ENCODE measurements at places on chromosomes 16 and 17.

DNA sequence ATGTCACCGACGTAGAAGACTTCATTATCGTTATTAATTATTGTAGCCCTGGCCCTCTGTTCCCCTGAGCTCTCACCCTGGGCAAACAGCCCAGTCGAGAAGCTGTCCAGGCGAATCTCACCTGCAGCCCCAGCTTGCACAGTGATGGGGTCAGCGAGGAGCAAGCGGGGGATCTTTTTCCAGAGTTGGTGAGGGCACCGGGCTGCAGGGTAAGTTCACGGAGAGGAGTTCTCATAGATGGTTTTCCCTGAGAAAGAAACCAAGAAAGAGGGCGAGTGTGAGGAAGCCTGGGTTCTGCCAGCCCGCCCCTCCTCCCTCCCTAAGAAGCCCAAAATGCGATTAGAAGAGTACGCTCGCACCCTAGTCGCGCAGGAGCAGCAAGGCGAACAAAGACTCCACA is 436 bp downstream of the SPAG5 start:
- DNase-seq, result no peak

GRCh38 chr17:28369684-28370034 is 448 bp downstream of the VTN start:
- no peak for DNase-seq

DNA sequence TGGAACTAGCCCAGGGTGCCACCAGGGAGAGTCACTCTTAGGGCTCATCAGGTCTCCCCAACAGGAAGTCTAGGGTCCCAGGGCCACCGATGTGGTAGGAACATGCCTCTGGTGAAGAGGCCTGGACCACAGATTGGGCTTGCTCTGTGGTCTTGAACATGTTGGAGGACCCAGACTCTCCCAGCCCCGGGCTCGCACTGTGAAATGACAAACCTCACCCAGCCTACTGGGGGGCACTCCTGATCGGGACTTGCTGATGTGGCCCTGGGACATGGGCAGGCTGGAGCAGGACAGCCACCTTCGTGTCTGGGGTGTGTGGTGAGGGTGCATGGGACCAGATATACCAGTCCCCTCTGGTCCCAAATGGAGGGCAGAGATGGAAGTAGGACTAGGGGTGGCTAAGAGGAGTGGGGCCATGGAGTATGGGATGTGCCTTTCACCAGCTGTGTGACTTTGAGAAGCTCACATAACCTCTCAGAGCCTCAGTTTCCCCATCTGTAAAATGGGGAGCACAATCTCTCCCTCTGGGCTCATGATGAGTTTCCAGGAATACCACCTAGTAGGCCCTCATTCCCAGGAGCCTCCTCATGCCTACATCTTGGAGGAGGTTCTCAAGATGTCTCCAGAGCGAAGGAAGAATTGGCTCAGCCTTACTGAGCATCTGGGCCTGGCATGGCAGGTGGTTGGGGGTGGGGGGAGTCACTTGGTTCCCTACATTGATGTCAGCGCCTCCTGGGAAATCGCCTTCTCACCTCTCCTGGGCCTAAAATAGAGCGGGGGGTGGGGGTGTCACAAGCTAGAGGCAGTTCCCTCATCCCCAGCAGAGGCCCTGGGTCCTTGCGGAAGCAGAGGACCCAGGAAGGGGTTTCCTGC is 1.5 kb upstream of the ADAM11 start:
- DNase-seq, result no peak

GRCh38 chr16:88365244-88365865 is 17.4 kb upstream of the ZNF469 start:
- no peak for DNase-seq

DNA sequence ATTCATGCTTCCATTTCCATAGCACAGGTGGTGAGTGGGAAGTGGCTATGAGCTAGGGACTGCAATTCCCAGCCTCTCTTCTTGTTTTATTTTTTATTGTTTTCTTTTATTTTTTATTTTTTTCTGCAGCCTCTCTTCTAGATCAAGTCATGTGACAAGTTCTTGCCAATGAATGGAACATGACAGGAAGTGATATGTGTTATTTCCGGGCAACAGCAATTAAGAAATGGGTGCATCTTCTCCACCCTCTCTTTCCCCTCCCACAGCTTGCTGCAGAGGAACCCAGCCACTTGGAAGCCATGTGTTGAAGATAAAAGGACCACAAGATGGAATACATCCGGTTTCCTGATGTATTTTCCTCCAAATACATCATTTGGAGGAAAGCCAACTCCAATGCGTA is 23.6 kb downstream of the IRX5 start:
- DNase-seq, result no peak

DNA sequence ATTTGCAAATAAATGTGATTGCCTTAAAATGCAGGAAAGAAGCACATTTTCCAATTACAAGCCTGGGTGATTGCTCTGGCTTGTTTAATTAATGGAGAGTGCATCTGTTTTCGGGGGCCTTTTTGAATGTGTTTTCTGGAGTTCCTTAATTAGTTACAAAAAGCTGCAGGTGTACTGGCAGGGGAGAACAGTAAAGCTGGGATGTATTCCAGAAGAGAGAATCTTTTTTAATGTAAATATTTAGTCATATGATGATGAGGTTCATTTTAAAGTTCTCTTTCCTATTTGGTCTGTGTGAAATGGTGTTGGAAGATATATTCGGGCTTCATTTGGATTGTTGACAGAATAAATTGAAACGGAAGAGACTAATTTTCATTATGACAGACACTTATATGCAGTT is 70.9 kb upstream of the N4BP1 start:
- DNase-seq, result no peak

- DNase-seq, result no peak
Measured at GRCh38 chr17:80987941-80988461, 3.6 kb upstream of the CHMP6 start.

DNA sequence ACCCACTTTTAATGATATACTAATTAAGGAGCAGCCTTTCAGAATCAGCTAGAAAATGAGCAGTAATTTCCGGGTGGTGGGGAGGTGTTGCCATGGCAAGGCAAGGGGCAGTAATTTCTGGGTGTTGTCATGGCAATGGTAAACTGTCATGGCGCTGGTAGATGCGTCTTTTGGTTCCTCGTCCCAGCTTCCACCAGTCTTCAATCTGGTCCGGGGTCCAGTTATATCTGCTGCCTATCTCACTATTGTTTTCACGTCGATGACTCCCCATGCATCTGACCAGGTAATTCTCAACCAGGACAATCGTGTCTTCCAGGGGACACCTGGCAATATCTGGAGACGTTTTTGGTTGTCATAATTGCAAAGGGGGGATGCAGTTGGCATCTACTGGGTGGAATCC is 34.9 kb downstream of the TMEM114 start:
- DNase-seq, result no peak

DNA sequence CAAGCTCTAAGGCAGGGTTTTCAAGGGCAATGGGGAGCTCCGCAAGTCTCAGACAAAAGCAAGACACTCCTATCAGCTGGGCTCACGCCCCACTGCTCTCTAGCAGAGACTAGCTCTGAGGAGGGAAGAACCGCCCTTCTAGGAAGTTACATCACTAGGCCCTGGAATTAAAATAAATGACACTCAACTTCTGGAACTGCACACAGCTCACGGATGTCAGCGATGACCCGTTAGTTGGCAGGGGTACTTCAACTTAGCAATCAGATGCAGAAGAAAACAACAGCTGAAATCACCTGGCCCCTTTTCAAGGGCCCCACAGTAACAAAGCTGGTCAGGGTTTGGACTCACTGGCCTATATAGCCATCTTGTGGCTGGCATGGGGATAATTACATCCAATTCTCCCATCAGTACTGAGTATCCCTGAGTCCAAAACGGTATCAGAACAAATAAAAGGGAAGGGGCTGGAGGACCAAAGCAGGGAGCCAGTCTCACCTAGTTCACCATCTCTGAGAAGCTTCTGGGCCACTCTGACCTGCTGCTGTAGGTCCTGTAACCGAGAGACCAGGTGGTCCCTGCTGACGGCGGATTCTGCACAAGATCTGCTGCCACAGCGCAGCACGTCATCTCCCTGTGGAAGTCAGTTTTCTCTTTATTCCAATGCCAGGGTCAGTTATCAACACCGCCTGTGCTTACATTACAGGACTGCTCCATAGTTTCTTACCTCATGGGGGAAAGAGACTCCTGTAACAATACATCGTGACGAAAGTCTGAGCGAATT is 22.2 kb downstream of the SERPINF1 start:
- peak; percentile 95 for DNase-seq

DNA sequence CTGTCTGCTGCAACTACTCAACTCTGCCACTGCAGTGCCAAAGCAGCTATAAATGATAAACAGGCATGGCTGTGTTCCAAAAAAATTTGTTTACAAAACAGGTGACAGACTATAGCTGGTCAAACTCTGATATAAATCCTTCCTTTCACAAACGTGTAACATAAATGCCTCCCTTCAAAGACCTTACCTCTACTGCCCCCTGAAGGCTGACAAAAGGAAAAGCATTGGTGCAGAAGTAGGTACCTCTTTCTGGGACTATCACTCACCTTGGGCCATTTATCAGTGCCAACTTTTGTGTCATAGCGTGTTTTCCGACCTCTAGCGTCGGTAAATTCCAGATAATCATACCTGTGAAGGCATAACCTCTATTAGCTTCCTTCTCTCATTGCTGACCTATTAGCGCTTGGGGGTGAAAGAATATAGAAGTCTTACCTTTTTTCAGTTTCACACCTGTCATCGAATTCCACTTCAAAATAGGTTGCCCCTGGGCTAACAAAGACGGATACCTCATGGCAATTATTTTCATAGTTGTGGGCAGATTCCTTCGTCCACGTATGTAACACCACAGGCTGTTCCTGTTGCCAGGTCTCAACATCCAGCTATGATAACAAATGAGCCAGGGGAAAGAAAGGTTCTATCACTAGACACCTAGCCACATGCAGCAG is 67.9 kb downstream of the ZZEF1 start:
- DNase-seq, result no peak

- no peak for DNase-seq
Measured at GRCh38 chr17:76527430-76528111, 9.9 kb downstream of the CYGB start.

GRCh38 chr16:54152362-54153239 is 134.0 kb downstream of the IRX3 start:
- no peak for DNase-seq

DNA sequence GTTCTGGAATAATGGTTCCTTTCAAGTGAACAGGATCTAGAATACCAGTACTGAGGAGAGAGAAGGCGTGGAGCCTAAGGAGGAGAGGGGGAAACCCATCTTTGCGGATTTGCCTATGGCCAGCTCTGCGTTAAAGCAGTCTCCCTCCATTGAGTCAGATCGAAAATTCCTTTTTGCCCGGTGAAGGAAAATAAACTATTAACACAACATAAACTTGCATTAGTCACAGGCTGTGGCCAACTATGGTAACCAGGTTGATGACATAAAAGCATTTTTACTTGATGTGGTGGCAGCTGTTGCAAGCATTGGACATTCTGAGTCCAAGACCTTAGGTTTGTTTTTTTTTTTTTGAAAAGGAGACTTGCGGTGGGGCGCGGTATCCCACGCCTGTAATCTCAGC is 8.9 kb downstream of the LDAF1 start:
- no peak for DNase-seq

GRCh38 chr16:15649727-15650018 is 372 bp upstream of the NDE1 start:
- DNase-seq, result no peak

- no peak for DNase-seq
Measured at GRCh38 chr16:85391175-85391707, 221.9 kb upstream of the GSE1 start.

- no peak for DNase-seq
Measured at GRCh38 chr17:81612172-81612970, 24.5 kb downstream of the NPLOC4 start.

DNA sequence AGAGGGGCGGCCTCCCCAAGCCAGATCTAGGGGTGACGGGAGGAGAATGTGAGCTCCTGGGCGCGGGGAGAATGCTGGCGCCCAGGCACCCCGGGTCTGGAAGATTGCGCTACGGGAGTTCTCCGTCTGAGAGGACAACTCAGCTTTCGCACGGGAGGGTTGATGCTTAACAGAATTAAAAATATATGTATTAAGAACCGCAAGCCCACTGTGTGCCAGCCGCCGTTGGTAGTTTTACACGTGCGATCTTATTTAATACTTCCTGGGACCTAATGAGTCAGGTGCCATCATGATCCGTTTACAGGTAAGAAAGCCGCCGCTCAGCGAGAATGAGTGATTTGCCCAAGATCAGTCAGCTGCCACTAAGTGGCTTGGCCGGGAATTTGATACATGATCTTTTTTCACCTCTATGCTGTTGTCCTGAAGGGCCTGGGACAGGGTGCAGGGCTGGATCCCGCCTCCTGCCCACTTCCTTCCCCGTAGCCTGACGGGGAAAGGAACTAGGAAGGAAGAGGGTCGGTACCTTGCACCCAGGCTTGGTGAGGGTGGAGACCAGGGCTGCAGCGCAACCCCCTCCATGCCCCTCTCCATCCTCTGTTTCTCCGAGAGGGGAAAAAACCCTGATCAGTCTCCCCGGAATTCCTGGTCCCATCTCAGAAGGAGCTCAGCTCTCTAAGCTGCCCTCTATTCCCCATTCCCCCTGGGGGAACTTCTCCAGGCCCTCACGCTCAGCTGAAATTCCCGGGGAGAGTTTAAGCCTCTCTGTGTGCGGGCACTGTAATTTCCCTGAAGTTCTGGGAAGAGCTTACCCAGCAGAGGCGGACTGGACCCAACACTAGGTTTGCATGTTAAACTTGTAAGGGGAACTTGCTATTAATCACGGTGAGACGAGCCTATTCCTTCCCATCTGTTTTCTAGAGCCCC is 983 bp downstream of the VAT1L start:
- DNase-seq, result no peak

DNA sequence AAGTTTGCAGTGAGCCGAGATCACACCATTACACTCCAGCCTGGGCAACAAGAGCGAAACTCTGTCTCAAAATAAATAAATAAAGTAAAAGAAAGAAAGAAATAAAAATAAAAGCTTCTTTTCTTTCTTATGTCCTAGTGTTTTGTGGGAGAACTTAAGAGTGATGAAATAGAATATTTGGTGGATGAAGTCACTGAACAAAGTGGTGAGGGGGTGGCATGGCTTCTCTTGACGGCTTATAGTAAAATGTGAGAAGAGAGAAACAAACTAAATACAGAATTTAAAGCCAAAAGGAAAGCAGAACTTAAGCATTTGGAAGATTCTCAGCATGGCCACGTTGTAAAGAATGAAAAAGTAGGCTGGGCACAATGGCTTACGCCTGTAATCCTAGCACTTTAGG is 15.3 kb downstream of the SGF29 start:
- no peak for DNase-seq

- no peak for DNase-seq
Measured at GRCh38 chr17:36468903-36469635, 17.4 kb upstream of the ZNHIT3 start.

DNA sequence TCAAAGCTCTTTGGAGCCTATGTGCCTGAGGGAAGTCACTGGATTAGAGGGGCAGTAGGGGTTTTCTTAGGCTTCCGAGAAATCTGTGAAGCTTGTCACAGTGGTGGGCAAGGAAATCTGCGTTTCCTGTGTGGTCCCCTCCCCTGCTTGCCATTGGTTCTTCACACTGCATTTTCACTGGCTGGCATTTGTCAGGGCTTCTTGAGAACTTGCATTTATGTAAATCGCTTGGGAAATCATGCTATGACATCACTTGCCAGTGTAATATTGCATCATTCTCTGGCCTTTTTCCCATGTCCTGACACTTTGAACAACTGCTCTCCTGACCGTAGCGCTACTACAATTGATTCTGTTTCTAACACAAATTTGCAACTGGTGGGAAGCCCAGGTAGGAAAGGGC is 1.8 kb downstream of the CACNG3 start:
- DNase-seq, result no peak
